ENCODE measurements at places on chromosomes 1 and 21. TPM values are rescaled to one million over a fixed set of nuclear protein-coding genes. Genes with fewer than 3 reads are reported as not detected.

Gene OR2T11
- not detected for total RNA-seq

DNA sequence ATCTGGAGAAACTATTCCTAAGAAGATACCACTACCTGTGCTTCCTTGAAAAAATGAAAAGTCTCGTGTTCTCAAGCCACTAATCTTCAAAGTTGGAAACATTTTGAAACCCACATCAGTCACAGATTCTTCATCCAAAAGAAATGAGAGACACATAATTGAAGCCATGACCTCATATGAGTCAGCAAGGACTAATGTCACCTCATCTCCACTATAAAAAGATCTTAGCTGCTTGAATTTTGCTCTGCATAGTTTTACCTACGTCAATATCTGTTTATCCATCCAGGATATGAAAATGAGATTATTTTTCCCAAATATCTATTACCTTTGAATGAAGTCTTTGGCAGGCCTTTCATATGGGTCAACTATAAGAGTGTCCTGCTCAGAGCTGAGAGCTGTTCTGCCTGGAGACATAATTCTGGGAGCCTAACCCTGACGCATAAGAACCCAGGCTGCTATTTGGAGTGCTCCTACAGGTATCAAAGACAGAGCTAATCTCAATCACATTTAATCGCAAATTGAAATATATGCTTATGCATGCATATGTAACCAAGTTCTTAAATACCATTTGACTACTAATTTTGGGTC is 312.5 kb upstream of the PKN2 start:
- no peak overlapping the region for H3K27ac ChIP-seq
- no peak overlapping the region for H3K4me3 ChIP-seq
- no peaks in the 10 kb centered on the region for H3K36me3 ChIP-seq

GRCh38 chr1:225430301-225430700 is 2.5 kb upstream of the LBR start:
- peaks cover 24% of the 10 kb centered on the region for H3K4me1 ChIP-seq
- H3K27me3 ChIP-seq: no peaks in the 10 kb centered on the region
- no peak overlapping the region for H3K27ac ChIP-seq
- no peaks in the 10 kb centered on the region for H3K36me3 ChIP-seq

GRCh38 chr1:184870319-184870718 is 104.0 kb downstream of the NIBAN1 start:
- H3K36me3 ChIP-seq: peaks cover 4% of the 10 kb centered on the region
- H3K27me3 ChIP-seq: no peaks in the 10 kb centered on the region
- no peak overlapping the region for H3K4me3 ChIP-seq
- H3K27ac ChIP-seq: no peak overlapping the region
